ENCODE measurements at places on chromosomes 13 and 19.

DNA sequence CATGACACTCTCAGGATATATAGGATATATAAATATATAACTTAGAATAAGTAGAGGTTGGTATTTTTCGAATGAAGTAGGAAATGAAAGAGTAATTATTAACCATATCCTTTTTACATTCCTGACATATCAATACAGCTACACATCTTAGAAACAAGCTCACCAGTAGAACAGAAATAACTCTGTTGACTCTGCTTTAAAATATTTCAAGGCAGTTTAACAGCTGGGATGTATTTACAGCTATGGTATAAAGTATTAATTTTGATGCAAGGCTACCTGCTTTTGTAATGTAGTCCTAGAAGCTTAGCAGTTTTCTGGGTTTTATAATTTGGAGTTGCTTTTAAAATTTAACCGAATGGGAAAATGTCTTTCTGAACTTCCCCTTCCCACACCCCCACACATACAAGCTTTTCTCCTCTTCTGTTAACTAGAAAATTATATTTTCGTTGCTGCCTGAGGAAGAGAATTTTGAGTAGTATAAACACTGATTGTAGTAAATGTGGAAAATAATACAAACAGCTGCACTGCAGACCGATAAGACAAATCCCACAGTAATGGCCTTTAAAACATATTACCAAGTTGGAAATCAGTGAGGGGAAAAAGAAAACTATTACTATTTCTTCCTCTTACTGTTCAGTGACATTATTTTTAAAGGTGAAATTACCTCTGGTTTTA, 147.7 kb downstream of the GGACT start:
- no peaks in the 10 kb centered on the region for H3K27me3 ChIP-seq
- peaks cover 16% of the 10 kb centered on the region for H3K4me1 ChIP-seq
- H3K4me3 ChIP-seq = no peak overlapping the region
- no peaks in the 10 kb centered on the region for H3K36me3 ChIP-seq

GRCh38 chr13:110536006-110536693, 25.4 kb downstream of the RAB20 start:
- no peaks in the 10 kb centered on the region for H3K36me3 ChIP-seq
- peaks cover 9% of the 10 kb centered on the region for H3K4me1 ChIP-seq
- DNase-seq = no peak
- no peaks in the 10 kb centered on the region for H3K27me3 ChIP-seq
- no peak overlapping the region for H3K4me3 ChIP-seq

DNA sequence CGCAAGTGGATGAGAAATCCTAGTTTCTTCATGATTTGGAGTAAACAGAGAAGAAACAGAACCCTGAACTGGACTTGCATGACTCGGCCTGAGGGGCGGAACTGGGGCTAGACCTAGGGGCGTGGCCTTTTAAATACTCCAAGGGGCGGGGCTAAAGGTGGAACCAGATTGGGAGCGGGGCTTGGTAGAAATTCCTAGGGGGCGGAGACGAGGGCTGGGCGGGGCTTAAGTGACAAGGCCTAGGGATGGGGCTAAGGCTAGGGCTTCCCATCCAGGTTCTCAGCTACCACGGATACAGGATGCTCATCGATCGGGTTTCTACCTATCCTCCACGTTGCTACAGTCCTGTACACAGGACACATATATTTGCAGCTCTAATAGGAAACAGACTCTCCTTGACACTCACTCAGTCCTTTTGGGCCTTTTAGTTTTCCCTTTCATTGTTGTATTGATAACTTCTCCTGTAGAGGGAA, 372 bp upstream of the ZNF699 start:
- peak overlapping the region; percentile 67 for H3K27ac ChIP-seq
- H3K36me3 ChIP-seq = 0 out of 2 replicates have a peak, but pooled peaks cover 3% of the 10 kb centered on the region
- no peaks in the 10 kb centered on the region for H3K27me3 ChIP-seq

DNA sequence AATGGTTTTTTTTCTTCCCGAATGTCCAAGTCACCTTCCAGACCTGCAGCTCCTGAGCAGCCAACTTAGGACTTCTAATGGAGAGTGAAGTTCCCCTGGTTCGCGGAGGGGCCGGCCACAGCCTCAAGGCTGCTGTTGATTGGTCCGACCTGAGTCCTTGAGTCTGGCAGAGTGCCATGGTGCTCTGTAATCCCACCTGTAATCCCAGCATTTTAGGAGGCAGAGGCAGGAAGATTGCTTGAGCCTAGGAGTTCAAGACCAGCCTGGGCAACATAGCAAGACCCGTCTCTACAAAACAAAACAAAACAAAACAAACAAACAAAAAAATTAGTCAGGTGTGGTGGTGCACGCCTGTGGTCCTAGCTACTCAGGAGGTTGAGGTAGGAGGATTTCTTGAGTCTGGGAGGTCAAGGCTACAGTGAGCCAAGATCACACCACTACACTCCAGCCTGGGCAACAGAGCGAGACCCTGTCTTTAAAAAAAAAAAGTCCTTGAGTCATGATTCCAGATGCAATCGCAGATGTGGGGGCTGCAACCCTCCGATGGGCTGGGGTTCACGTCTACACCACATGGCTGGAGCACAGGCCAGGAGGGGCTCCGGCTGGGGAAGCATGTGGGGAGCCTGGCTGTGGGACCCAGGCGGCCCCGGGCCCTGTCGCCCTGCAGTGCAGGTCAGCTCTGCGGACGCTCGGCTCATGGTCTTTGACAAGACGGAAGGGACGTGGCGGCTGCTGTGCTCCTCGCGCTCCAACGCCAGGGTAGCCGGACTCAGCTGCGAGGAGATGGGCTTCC, 17.7 kb downstream of the HPN start:
- H3K27me3 ChIP-seq = peaks cover 6% of the 10 kb centered on the region
- H3K36me3 ChIP-seq = no peaks in the 10 kb centered on the region
- DNase-seq = no peak
- no peak overlapping the region for H3K4me3 ChIP-seq

GRCh38 chr19:50943074-50943828, 9.6 kb downstream of the KLK5 start:
- H3K36me3 ChIP-seq = no peaks in the 10 kb centered on the region
- no peak for DNase-seq
- no peak overlapping the region for H3K27ac ChIP-seq
- no peak overlapping the region for H3K4me3 ChIP-seq
- no peaks in the 10 kb centered on the region for H3K27me3 ChIP-seq

GRCh38 chr13:40348096-40348679, 318.3 kb downstream of the FOXO1 start:
- no peak overlapping the region for H3K4me3 ChIP-seq
- DNase-seq = peak; percentile 9
- peaks cover 46% of the 10 kb centered on the region for H3K4me1 ChIP-seq
- no peak overlapping the region for H3K27ac ChIP-seq
- H3K36me3 ChIP-seq = no peaks in the 10 kb centered on the region

- no peaks in the 10 kb centered on the region for H3K4me1 ChIP-seq
- DNase-seq = no peak
- no peaks in the 10 kb centered on the region for H3K36me3 ChIP-seq
- no peaks in the 10 kb centered on the region for H3K27me3 ChIP-seq
- no peak overlapping the region for H3K4me3 ChIP-seq
- no peak overlapping the region for H3K27ac ChIP-seq
Measured at GRCh38 chr13:89852570-89852969, 1494.9 kb upstream of the MIR17HG start.

- peaks cover 31% of the 10 kb centered on the region for H3K36me3 ChIP-seq
- H3K27me3 ChIP-seq = no peaks in the 10 kb centered on the region
- H3K27ac ChIP-seq = no peak overlapping the region
- DNase-seq = no peak
Measured at GRCh38 chr13:113618455-113618854, 33.9 kb downstream of the TFDP1 start.
